ENCODE measurements at places on chromosomes 1 and 21. TPM values are rescaled to one million over a fixed set of nuclear protein-coding genes. Genes with fewer than 3 reads are reported as not detected.

GRCh38 chr1:229661897-229662296 is 35.9 kb downstream of the URB2 start:
- DNase-seq: no peak

- no peak for DNase-seq
These were observed 2.1 kb upstream of the HCRTR1 start for GRCh38 chr1:31615414-31615813.

GRCh38 chr21:32565856-32566465 is 19.4 kb downstream of the TCP10L start:
- no peak for DNase-seq

DNA sequence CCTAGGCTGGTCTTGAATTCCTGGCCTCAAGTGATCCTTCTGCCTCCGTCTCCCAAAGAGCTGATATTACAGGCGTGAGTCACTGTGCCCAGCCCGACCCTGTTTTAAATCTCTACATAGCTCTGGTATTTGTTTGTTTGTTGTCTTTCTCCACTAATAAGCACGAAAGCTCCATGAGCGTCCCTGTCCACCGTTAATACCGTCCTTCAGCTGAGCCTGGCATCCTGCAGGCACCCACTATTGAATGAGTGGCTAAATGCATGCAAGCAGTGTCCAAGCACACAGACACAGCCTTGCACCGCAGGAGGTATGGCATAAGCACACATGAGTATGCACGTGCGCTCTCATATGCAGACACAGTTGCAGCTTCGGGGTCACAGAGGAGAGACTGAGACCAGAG is 4.5 kb upstream of the COL16A1 start:
- peak; percentile 44 for DNase-seq

- DNase-seq: no peak
These were observed 16.4 kb downstream of the INPP5B start for GRCh38 chr1:37930246-37931101.

DNA sequence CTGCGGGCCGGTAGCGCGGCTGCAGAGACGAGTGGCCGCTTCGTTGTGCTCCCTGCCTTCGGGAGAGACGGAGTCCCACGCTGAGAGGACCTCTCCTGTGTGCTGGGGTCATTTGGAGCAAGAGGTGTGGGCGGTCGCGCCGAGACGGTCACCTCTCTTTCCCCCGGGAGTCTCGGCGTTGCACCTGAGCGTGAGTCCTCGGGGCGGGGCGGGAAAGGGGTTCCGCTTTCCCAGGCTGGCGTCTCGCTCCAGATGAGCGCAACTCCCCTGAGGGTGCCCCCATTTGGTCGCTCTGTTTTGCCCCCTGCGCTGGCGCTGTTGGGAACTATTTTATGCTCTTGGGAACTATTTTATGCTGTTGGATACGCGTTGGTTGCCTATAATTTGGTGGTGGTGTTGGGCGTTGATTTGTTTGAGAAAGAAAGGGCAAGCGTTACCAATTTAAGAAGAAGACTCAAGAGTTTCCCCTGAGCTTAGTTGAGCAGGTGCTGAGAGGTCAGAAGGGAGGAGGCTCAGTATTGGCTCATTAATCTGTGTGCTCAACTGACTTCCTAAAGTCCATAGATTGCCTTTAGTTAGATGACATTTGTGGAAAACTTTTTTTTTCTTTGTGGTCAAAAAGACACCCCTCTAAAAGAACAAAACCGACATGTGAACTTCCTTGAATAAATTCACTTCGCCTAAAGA is 683 bp downstream of the LRRC8B start:
- peak; percentile 59 for DNase-seq

DNA sequence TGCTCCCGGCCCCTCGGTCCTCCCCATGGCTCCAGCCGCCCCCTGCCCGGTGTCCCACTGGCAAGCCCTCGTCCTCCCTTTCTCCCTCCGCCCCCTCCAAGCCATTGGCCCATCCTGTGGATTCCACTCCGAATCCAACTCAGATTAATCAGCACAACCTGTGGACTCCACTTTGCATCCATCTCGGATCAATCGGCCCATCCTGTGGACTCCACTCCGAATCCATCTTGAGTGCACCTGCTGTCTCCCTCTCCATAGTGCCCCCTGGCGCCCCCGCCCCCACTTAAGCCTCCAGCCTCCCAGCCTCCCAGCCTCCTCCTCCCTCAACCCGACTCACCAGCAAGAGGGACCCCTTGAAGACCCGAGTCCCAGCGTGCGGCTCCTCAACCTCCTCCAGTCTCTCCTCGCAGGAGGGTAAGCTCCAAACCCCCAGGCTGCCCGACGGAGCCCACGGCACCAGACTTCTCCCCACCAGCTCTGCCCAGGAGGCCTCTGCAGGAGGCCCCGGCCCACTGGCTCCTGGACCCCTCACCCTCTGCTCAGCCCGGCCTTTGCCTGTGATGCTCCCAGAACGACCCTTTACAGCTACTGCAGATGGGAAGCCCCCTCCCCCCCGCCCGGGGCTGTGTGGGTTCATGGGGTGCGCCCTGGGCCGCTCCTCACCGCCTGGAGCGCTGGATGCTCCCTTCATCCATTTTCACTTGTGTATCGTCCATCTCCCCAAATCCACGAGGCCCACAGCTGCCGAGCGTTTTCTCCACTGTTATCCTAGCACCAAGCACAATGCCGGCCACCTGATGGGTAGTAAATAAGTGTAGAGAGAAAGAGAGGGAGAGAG is 40.6 kb upstream of the TSPEAR start:
- no peak for DNase-seq

DNA sequence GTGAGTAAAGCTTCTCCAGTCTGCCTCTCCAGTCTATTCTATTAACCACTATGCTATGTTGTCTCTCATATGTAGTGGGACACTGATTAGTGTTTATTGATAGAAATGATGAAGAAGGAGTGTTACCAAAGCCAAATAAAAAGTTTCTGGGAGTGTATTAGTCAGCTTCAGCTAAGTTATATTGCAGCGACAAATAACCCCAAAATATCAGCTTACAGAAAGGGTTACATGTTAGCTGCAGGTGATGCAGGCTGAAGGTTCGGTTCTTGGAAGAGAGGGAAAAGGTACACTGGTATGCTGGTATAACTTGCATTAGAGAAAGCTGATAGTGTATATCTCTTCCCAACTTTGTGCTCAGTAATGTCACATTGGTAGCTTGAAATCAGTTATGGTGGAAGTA is 10.6 kb upstream of the AK2 start:
- no peak for DNase-seq

DNA sequence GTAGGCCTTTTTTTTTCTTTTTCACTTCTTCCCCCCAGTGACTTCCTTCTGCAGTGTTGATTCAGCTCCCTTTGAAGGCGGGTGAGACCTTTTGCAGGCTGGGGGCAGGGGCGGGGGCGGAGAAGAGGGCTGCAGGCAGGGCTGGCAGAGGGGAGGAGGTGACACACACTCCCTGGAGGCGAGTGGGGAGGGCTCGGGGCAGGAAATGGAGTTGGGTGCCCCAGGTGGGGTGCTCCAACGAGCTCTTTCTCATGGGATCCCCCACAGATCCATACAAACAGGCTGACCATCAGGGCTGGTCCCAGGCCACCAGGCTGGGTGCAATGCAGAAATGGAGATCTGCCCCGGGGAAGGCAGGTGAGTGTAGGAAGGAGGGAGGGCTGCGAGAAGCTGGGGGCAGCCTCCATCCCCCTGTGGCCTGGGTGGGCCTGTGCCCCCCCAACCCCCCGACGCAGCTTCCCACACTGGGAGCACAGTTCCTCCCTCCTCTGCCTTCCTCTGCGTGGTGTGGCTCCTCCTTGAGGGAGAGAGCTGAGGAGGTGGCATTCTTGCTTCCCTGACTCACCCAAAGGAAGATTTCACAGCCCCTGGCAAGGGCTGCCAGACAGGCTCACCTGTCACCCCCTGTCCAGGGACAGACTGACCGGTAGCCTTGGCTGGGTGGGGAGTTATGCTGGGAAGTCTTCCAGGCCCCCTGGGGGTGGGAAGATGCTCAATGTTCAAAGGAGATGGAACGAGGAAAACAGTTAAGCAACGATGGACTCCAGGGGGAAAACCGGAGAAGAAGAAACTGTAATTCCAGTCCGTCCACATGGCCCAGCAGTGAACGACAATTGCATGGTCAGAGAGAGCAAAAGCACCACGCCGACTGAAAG is 7.1 kb upstream of the ITGB2 start:
- peak; percentile 93 for DNase-seq

- DNase-seq: no peak
These were observed 4.6 kb upstream of the VSIG8 start for GRCh38 chr1:159866905-159867663.

GRCh38 chr1:232643251-232643650 is 13.3 kb upstream of the SIPA1L2 start:
- no peak for DNase-seq

GRCh38 chr1:180534214-180534613 is 24.6 kb upstream of the OVAAL start:
- DNase-seq: no peak

- DNase-seq: peak; percentile 86
These were observed 180.6 kb upstream of the EDN2 start for GRCh38 chr1:41664861-41665640.

- DNase-seq: peak; percentile 41
These were observed 1.0 kb upstream of the TP73 start for GRCh38 chr1:3651026-3651929.

DNA sequence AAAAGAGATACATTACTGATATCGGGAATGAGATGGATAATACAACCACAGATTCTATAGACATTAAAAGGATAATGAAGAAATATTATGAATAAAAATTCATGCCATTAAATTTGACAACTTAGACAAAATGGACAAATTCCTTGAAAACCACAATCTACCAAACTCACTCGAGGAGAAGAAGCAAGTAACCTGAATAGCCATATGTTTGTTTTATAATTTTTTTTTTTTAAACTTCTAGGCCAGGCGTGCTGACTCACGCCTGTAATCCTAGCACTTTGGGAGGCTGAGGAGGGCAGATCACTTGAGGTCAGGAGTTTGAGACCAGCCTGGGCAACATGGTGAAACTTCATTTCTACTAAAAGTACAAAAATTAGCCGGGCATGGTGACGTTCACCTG is 327.9 kb downstream of the VAV3 start:
- peak; percentile 37 for DNase-seq

- DNase-seq: no peak
These were observed 192.8 kb downstream of the RWDD3 start for GRCh38 chr1:95426772-95427171.

GRCh38 chr1:38153778-38154470 is 107.3 kb upstream of the POU3F1 start:
- no peak for DNase-seq

DNA sequence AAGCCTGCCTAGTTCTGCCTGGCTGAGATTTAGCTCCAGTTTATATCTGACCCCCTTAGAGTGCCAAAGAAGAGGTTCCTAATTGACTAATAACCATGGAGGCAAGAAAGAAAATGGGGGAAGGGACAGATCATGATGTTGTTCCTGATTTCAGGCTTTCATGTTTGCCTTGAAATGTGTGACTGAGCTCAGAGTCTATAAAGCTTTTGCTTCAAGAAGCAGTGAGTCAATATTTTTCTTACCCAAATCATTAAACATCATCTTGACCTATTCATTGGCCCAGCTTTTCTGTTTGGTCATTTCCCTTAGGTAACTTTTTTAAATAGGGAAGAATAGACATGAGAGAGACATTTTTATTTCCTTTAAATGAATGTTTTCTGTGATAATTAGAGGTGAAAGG is 55.9 kb downstream of the HHAT start:
- peak; percentile 22 for DNase-seq

GRCh38 chr1:182860658-182861057 is 21.5 kb downstream of the DHX9 start:
- no peak for DNase-seq

- DNase-seq: no peak
These were observed 2.3 kb downstream of the PLK3 start for GRCh38 chr1:44802306-44803061.

- DNase-seq: peak; percentile 69
These were observed 7.1 kb downstream of the NBL1 start for GRCh38 chr1:19651141-19651737.

DNA sequence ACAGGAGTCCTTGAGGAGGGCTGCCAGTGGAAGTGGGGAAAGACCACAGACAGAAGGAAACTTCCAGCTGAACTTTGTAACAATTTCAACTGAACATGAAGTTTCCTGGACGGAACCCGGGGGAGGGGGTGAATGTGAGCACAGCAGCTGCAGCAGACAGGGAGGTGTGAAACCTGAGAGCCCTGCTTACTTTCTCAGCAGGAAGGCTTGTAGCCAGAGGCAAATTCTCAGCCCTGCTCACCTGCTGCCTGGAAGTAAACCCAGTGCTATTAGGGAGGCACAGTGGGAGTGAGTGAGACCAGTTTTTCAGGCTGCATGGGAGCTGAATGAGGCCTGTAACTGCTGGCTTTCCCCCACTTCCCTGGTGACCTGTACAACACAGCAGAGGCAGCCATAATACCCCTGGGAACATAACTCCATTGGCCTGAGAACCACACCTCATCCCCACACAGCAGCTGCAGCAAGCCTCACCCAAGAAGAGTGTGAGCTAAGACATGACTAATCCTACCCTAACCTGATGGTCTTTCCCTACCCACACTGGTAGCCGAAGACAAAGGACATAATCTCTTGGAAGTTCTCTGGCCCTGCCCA is 9.6 kb upstream of the SPRR2F start:
- DNase-seq: peak; percentile 82

DNA sequence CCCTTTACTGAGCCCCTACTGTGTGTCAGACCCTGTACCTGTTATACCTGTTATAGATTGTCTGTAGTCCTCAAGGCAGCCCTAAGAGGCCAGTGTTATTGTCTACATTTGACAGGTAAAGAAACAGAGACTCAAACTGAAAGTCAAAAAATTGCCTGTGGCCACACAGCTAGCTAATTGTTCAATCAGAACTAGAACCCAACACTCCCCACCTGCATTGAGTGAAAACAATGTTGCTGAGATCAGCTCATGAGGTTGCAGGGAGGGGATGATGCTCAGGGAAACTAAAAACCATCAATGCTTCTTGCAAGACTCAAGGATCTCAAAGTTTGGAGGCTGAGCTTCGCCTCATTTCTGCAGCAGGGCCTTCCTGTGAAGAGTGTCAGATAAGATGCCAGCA is 109.5 kb upstream of the LMO4 start:
- DNase-seq: no peak

DNA sequence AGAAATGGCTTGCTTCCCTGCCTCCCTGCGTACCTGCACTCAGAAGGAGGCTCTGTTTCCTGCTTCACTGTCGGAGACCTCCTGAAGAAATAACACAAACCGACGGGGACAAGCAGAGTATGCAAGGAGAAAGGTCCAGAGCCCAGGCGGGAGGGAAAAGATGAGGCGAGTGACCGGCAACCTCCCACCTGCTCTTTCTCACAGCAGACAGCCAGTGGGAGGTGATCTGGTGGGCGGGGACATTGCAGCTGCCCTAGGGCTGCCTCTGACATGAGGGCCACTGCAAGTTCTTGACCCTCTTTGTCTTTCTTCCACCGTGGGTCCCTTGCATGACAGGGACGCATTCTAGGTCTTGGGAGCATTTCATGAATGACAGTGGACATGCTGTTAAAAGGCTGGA is 368.2 kb downstream of the CAMTA1 start:
- no peak for DNase-seq

TRIM17 gene
- total RNA-seq: not detected

AADACL3 gene
- not detected for total RNA-seq

MARK1 gene
- total RNA-seq: 6.6 TPM

SELENBP1 gene
- 0.65 TPM for total RNA-seq

SEMA4A gene
- total RNA-seq: 0.29 TPM

SLC30A1 gene
- 11.3 TPM for total RNA-seq

LEFTY2 gene
- total RNA-seq: not detected

SPRR2E gene
- total RNA-seq: not detected

NVL gene
- 31.8 TPM for total RNA-seq

SLAMF9 gene
- not detected for total RNA-seq

PAQR6 gene
- not detected for total RNA-seq

All from Daoy (cell line).